ENCODE measurements at places on chromosomes 4 and X.

GRCh38 chr4:8238036-8238511 lies 31.5 kb upstream of the HTRA3 start:
- DNase-seq = no peak

- DNase-seq = no peak
Measured at GRCh38 chr4:105710678-105711077, 2.1 kb downstream of the GSTCD start.

DNA sequence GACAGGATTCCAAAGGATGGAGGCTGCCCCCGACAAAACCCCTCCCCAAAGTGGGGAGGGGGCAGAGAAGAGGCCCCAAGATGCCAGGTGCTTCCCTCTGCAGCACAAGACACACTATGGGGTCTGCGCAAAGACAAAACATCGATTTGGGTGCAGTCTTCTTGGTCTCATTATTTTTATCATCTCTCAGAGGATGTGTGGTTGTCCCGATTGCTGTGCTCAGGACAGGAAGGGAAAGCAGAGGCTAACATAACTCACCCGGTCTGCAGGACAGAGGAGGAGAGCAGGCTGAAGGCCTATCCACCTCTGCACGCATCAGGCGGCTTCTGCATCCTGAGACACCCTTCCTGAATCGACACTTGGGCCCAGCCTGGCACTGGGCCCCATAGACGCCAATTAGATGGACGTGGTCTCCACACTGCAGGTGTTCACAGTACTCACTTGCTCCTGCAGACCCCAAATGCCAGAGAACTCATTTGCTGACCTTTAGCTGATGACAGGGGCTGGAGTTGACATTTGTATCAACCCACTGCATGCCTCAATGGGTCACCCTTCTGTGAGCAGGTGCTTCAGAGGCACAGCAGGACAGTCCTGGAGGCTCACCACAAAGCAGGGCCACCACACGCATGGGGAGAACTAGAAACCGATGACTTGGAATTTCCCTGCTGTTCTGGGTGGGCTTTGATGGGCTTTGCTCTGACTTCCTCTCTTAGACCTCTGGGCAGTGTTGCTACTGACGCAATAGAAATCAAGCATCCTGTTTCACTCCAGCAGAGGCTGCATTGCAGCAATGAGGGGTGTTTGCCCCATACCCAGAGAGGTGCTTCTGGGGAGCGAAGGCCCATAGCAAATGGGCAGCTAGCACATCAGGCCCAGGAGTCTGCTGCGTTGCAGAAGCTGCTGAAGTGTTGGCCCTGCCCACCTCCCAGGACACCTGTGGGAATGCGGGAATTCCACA lies 96.3 kb upstream of the ENPP6 start:
- no peak for DNase-seq

GRCh38 chr4:148074462-148074861 lies 342.6 kb downstream of the ARHGAP10 start:
- DNase-seq = no peak

DNA sequence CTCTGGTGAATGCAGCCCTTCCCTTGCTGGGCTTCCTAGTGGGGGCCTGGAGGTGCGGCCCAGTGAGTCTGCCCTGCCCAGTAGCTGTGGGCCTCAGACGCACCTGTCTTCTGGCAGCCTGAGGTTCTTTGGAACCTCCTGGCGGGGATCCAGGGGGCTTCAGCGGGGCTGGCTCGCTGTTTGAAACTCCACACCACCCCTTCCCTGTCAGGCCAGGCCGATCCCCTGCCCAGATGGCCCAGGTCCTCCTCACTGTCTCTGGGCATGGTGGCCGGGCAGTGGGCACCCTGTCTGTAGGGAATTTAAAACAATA lies 10.7 kb upstream of the NKX1-1 start:
- no peak for DNase-seq

GRCh38 chr4:146381263-146381872 lies 140.4 kb downstream of the SLC10A7 start:
- DNase-seq = no peak

DNA sequence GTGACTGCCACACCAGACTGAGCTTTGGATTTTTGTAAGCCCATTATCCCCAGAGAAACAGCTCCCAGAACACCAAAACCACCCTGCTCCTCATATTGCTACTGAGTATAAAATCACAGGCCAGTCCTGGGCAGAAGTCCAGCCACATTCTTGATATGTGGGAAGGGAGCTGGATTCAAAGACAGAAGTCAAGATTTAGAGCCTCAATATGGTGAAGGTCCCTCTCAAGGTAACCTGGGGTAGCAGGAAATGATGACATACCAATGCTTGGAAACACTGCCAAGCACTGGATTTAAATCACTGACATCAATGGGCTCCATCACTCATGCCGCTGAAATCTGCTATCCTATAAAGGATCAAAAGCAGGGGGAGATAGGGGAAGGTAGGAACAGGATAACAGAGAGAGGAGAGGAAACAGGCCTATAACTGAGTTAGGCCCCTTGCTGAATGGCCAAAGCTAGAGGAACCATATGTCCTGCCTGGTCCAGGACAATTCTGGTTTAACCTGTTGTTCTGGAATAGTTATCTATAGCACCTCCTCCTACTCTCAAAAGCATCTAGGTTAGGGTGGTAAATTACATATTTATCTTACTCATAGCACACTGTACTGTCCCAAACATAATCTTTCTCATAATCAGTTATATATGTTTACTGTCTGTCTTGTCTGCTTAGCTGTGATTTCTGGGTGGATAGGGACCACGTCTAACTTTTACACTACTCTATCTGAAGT lies 83.7 kb upstream of the NHS start:
- no peak for DNase-seq

- DNase-seq = no peak
Measured at GRCh38 chrX:275476-275966, 5.7 kb upstream of the PLCXD1 start.

GRCh38 chr4:16106956-16107355 lies 23.1 kb upstream of the PROM1 start:
- no peak for DNase-seq
